ENCODE measurements at places on chromosomes 3 and 15.

- peak; percentile 13 for DNase-seq
Observed at GRCh38 chr3:187616307-187616972, 53.8 kb downstream of the SST start.

GRCh38 chr3:138923531-138923994 is 23.4 kb downstream of the FOXL2 start:
- peak; percentile 41 for DNase-seq

- DNase-seq, result no peak
Observed at GRCh38 chr15:52567871-52568600, 794 bp downstream of the ARPP19 start.

- DNase-seq, result no peak
Observed at GRCh38 chr15:78550194-78550593, 9.9 kb downstream of the PSMA4 start.

DNA sequence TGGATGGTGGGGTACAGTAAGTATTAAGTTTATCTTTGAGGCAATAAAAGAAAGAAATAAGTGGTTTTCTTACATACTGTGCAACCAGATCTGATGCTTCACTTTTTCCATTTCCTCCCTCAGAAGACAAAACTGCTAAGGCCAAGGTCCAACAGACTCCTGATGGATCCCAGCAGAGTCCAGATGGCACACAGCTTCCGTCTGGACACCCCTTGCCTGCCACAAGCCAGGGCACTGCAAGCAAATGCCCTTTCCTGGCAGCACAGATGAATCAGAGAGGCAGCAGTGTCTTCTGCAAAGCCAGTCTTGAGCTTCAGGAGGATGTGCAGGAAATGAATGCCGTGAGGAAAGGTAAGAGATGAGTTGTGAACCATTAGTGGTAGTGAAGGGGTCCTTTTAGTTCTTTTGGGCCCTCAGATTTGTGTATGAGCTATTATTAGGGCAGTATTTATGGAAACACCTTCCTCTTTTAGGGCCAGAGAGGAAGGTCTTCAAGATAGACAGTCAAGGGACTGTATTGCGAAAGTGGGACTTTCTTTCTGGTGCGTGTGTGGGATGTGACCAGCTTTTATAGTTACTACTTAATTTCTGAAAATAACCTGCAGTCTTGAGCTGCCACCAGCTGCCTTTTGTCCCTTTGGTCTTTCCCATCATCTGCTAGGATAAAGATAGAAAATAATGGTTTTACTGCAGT is 4.6 kb downstream of the ALAS1 start:
- DNase-seq, result no peak

- DNase-seq, result no peak
Observed at GRCh38 chr3:81217101-81217500, 544.3 kb downstream of the GBE1 start.

Data from skeletal muscle cell (primary cell).